Stimulated activated CD8-positive, alpha-beta memory T cell treated with anti-CD3 and anti-CD28 coated beads, Interleukin-15, amount 100 ng/mL, for 1 hour (primary cell): ENCODE measurements at places on chromosomes 1 and 21.

GRCh38 chr1:57443004-57443403, 19.1 kb upstream of the DAB1 start:
- DNase-seq, result no peak

- DNase-seq, result no peak
Observed at GRCh38 chr1:118791094-118791691, 196.9 kb downstream of the TBX15 start.

DNA sequence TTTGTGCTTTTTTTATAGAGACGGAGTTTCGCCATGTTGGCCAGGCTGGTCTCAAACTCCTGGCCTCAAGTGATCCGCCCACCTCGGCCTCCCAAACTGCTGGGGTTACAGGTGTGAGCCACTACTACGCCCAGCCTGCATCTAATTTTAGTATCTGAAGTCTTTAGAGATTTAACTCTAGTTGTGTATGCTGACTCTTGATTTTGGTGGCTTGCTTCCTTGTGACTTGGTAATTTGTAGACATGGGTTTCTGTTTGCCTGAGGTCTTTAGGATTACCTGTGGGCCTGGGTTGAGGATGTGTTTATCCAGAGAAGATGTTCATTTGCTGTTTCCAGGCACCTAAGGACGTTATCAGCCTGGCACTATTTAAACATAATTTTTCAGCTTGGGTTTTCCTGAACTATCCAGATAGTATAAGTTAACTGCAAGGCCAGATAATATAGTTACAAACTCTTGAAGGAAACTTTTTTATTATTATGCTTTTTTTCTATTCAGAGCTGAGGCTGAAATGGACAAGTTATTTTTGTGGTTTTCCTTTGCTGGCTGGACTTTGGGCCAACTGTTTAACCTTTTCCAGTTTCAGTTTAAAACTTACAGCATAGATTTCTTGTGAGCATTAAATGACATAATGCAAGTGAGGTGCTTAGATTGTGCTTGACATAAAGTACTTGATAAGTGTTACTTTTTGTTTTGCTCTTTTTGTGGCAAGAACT, 7.5 kb upstream of the VASH2 start:
- DNase-seq, result no peak

DNA sequence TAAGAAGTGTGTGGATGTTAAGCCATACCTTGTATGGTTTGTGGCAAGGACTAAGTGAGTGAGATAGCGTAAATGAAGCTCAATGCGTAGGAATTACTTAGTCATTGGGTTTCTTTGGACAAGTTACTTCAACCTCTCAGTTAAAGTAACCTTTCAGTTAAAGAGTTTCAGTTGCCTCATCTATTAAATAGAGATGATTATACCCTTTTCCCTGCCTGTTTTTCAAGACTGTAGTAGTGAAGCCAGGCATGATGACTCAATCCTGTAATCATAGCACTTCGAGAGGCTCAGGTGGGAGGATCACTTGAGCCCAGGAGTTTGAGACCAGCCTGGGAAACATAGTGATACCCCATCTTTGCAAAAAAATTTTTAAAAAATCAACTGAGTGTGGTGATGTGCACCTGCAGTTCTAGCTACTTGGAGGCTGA, 6.3 kb downstream of the ZMPSTE24 start:
- no peak for DNase-seq

- DNase-seq, result no peak
Observed at GRCh38 chr1:95073446-95073845, 695 bp upstream of the ALG14 start.

DNA sequence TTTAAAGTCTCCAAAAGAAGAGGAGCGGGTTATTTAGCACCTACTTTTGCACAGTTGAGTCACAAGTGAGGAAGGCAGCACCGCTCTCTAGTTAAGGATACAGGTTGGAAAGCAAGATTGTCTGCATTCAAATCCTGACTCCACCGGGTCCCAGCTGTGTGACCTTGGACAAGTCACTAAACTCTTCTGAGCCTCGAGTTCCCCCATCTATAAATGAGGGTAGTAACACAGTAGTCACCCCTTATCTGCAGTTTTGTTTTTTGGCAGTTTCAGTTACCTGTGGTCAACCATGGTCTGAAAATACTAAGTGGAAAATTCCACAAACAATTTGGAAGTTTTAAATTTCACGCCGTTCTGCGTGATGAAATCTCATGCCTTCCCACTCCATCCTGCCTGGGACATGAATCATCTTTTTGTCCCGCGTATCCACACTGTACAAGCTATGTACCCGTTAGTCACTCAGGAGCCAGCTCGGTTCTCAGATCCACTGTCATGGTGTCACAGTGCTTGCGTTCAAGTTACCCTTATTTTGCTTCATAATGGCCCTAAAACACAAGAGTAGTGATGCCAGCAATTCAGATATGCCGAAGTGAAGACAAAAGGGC, 49.4 kb downstream of the CAPZB start:
- DNase-seq, result no peak

DNA sequence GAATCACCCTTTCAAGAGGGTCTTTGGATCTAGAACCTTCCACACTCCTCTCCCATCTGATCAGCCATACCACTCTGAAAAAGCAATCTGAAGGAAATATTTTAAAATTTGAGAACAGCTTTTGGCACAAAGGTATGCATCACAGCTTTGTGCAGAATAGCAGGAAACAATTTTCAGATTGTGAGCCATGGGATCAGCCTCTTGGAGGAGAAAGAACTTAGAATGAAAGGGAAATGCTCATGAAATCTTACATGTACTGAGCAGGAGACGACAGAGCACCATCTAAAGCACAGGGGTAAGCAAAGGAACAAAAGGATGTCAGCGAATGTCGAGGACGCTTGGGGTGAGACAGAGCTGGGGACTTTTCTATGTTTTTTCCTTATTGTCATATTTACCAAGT, 54.4 kb downstream of the EDN2 start:
- no peak for DNase-seq

GRCh38 chr1:157639800-157640199, 41.9 kb upstream of the FCRL4 start:
- no peak for DNase-seq

- DNase-seq, result no peak
Observed at GRCh38 chr1:14055442-14056223, 355.6 kb downstream of the PRDM2 start.

DNA sequence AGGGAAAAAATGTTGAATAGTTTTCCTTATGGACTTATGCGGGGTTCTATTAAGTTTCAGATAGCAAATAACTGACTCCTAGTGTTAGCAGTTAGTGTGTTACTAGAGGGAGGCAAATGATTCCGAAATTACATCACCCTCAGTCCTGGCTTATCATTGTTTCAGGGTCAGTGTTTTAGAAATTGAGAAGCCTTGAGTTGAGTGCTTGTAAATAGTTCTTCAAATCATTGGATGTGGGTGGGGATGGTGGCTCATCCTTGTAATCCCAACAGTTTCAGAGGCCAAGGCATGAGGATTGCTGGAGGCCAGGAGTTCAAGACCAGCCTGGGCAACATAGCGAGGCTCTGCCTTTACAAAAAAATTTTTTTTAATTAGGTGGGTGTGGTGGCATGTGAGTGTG, 21.3 kb downstream of the SOAT1 start:
- DNase-seq, result no peak

GRCh38 chr1:45516036-45516435, 5.6 kb downstream of the PRDX1 start:
- DNase-seq, result no peak

GRCh38 chr1:237894131-237894530, 3.4 kb upstream of the ZP4 start:
- DNase-seq, result no peak

DNA sequence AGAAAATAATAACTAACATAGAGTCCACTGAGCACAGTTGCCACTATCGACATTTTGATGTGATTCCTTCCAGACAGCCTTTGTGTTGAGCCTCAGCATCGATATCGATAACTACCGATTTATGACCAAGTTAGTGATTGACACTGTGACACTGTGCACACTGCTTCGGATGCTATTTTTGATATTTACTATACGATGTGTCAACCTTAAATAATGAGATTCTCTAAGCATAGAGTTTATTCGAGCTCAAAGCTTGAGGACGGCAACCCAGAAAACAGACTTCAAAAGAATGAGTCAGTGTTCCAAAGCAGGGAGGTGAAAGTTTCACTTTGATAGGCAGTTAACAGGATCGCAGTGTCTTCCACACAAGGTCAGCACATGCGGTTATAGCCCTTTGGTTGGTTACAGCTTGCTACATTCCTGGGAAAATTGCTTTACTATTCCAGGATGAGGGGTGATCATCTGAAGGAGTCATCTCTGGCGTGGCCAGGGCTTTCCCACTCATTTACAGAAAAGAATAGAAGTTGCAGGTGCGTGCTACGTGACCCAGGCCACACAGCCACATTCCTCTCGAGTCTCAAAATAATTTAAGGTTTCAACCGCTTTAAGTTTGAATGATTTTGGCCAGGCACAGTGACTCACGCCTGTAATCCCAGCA, 53.6 kb upstream of the EFHD2 start:
- no peak for DNase-seq

DNA sequence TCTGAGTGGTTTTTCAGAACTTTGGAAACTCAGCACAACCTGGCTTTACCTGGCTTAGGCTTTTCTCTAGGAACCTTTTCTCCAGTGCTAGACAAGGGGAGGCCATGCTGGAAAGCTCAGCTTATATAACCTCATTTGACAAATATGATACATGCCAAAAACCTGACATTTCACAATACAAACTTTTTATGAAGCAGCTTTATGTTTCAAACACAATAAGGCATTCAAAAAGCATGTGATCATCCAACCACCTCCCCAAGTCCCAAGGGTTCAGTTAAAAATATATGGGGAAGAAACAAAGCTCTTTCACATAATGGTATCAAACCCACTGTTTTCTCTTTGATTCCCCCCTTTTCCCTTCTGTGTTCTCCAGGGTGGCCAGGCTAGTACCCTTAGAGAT, 63.7 kb downstream of the ZC3H11B start:
- no peak for DNase-seq

DNA sequence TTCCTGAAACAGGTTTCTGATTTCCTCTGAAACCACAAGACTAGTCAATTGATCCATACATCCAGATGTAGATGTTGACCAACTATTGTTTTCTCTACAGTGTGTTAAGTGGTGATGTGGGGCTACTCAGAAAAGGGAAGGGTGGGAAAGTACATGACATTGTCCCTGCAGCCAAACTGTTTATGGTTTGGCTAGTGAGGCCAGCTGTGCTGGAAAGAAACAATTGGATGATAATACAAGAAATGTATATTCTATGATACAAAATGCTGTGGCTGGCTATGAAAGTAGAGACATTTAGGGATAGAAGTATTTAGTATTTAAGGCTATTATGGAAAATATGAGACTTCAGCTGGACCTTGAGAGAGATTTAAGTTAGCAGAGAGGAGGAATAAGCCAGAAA, 244.5 kb downstream of the ADGRL2 start:
- DNase-seq, result no peak

DNA sequence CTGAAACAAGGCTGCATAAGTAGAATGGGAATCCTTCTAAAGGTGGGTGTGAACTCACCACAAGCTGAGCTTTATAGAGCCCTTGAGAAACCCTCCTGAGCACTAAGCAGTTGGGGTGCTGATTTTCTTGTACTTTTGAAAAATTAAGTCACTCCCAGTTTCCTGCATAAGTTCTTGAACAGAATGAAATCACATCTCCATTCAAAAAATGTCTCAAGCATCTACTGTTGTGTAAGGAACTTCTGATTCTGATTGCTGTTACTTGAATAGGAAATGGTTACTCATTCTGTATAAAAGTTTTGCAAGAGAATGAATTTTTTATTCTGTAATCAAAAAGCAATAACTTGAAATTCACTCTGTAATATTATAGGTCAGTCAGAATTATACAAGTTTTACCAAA, 50.8 kb upstream of the WNT2B start:
- no peak for DNase-seq

DNA sequence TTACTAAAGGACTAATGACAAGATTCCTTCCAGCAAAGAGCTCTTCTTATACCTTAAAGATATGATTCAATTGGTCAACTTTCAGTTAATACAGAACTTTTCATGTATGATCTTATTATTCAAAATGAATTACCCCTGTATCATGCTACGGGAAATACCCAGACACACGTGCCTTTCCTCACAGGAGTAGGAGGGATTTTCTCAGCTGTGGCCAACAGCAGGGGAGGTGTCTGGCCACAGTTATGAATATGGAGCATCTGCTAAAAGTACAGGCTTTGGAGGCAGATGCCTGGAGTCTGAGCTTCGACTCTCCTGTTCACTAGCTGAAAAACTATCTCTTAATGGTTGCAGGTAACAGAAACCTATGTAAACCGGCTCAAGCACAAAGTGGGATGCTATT, 53.6 kb downstream of the KIAA1614 start:
- DNase-seq, result no peak

- DNase-seq, result no peak
Observed at GRCh38 chr1:156551869-156552268, 20.5 kb downstream of the IQGAP3 start.

DNA sequence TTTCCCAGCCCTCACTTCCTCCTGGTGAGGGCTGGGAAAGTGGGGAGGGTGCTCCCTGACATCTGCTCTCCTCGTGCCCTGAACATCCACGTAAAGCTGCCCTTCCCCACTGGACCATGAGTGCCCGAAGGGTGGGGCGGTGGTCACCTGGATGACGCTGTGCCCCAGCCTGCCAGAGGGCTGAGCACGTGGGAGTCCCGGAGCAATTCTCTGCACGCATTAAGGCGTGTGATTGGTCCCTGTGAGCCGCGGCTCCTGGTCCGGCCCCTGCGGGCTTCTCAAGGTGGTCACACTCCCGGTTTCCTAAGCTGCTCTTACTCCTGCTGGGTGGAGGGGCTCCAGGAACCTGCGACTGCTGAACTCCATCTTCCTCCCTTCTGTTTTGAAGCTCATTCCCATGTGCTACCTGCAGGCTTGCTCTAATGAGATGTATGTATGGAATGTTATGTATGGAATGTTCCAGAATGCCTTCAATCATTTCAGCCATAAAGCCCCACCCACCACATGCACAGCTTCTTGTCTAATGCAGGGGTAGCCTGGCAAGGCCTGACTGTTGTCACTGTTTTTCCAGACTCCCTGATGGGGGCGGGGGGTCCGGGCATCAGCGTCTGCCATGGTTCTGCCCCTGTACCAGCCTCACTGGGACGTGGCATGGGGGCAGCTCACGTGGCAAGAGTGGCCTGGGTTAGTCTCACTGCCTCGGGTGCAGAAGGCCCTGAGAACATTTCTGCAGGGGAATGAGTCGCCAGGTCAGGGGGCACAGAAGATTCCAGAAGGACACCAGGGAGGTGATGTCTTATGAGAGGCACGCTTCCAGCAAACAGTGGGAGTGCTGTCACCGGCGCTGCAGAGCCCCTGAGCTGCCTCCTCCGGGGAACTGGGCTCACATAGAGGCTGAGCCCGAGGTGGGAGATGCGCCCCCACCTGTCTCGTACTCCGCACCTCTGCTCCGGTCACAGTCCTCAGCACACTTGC, 19.4 kb downstream of the KRTAP10-1 start:
- no peak for DNase-seq

- DNase-seq, result no peak
Observed at GRCh38 chr21:18840239-18840638, 436.7 kb upstream of the TMPRSS15 start.
